Neural progenitor cell (in vitro differentiated cells): ENCODE measurements at places on chromosomes 6 and 20. TPM values are rescaled to one million over a fixed set of nuclear protein-coding genes. Genes with fewer than 3 reads are reported as not detected.

Gene TFAP2D
- total RNA-seq: not detected in 2 replicates

Gene PRRT1
- 0.40 TPM in 1 of 2 replicates, not detected in the other for total RNA-seq

Gene ATP6V1G2
- total RNA-seq: 6.8 and 8.8 TPM in 2 replicates

Gene SLPI
- not detected in 2 replicates for total RNA-seq

DNA sequence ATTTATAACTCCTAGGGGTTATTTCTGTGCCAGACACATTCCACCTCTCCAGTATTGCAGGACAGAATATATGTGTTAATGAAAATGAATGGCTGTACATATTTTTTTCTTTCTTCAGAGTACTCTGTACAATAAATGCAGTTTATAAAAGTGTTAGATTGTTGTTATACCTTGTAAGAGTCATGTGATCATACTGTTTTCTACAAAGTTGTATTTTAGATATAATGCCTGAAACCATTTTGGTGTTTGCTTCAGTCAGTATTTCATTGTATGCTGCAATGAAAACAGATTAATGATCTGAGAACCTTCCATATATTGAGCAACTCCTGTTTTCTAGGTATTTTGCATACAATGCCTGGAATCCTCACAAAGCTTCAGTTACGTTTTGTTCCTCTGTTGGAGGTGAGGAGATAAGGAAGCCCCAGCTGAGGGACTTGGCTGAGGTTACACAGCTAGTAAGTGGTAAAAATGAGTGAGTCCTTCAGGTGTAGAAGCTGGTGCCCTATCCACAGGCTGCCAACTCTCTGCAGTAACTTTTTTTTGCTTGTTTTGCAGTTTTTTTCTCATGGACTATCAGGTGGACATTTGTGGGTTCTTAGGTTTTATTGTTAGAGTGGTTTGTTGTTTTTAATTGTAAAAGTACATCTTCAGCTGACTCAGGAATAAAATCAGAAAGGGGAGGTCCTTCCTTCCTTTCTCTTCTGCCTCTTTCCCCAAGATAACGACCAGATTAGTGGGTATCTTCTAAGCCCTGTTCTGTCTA is 11.6 kb downstream of the PDCD2 start:
- no peaks in the 10 kb centered on the region for H3K4me1 ChIP-seq
- no peak for DNase-seq
- H3K4me3 ChIP-seq: no peak overlapping the region
- no peak overlapping the region for H3K27ac ChIP-seq
- no peaks in the 10 kb centered on the region for H3K27me3 ChIP-seq
- H3K36me3 ChIP-seq: peaks cover 8% of the 10 kb centered on the region

Gene LCA5
- 10.7 and 13.2 TPM in 2 replicates for total RNA-seq

GRCh38 chr20:41316051-41316450 is 1.5 kb downstream of the ZHX3 start:
- DNase-seq: no peak
- H3K36me3 ChIP-seq: no peaks in the 10 kb centered on the region
- peaks cover 14% of the 10 kb centered on the region for H3K27me3 ChIP-seq
- H3K4me1 ChIP-seq: peaks cover 3% of the 10 kb centered on the region
- H3K4me3 ChIP-seq: no peak overlapping the region

DNA sequence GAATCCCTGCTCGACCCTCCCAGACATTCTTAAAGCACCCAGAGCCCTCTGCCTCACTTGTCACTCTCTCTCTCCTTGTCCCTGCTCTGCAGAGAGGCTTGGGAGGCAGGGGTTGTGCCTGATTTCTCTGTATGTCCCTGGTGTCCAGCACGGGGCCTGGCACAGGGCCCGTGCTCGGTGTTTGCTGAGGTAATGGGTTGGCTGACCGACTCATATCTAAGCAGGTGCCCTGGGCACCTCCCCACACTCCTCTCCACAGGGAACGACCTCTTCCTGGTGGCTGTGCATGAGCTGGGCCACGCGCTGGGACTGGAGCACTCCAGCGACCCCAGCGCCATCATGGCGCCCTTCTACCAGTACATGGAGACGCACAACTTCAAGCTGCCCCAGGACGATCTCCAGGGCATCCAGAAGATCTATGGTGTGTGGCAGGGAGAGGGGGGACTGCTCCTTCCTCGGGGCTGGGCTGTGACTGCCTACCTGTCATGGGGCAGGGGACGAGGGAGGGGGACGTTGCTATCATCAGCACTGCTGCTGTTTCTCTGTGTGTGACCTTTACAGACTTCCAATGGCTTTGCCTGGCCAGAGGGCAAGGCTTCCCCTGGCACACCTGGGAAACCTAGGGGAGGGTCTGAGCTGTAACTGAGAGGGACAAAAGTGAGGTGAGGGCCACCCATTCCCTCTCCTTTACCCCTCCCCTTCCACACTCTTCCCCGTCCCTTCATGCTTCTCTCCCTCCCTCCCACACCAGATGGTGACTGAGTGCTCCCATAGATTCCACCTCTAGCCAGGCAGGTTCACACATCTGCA is 14.2 kb downstream of the MMP24OS start:
- H3K4me1 ChIP-seq: peaks cover 48% of the 10 kb centered on the region
- no peaks in the 10 kb centered on the region for H3K36me3 ChIP-seq
- no peaks in the 10 kb centered on the region for H3K27me3 ChIP-seq
- peak overlapping the region; percentile 98 for H3K27ac ChIP-seq
- H3K4me3 ChIP-seq: peak overlapping the region; percentile 26
- DNase-seq: no peak

GRCh38 chr6:126285871-126286365 is 54.0 kb upstream of the CENPW start:
- H3K27ac ChIP-seq: no peak overlapping the region
- no peaks in the 10 kb centered on the region for H3K27me3 ChIP-seq
- no peaks in the 10 kb centered on the region for H3K36me3 ChIP-seq

DNA sequence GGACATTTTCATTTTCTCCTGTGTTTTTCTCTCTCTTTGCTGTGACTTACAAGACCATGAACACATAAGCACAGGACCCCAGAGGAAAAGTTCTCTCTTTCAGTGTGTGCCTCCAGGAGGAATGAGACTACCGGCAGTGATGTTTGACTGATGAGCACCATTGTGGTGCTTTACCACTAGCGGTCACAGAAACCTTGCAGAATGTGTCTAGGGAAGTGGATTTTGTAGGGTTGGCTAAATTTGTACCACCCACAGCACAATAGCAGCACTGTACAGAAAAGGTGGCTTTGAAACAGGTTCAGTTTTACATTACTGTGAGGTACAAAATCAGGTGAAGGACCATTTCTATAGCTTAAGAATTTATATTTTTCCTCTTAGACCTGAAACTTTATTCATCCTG is 301.9 kb upstream of the SUPT3H start:
- DNase-seq: no peak
- H3K27me3 ChIP-seq: no peaks in the 10 kb centered on the region
- H3K4me1 ChIP-seq: no peaks in the 10 kb centered on the region
- H3K36me3 ChIP-seq: no peaks in the 10 kb centered on the region
- no peak overlapping the region for H3K27ac ChIP-seq

DNA sequence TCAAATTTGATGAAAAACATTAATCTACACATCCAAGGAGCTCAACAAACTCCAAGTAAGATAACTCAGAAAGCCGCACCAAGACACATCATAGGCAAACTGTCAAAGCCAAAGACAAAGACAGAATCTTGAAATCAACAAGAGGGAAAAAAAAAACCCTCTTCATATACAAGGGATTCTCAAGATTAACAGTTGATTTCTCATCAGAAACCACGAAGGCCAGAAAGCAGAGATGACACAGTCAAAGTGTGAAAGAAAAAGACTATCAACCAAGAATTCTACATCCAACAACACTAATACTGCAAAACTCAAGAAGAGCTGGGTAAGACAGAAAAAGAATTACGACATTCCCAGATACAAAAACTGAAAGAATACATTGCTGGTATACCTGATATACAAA is 73.8 kb downstream of the CDK19 start:
- H3K36me3 ChIP-seq: peaks cover 31% of the 10 kb centered on the region
- H3K27me3 ChIP-seq: no peaks in the 10 kb centered on the region
- no peaks in the 10 kb centered on the region for H3K4me1 ChIP-seq
- no peak overlapping the region for H3K27ac ChIP-seq
- DNase-seq: no peak

DNA sequence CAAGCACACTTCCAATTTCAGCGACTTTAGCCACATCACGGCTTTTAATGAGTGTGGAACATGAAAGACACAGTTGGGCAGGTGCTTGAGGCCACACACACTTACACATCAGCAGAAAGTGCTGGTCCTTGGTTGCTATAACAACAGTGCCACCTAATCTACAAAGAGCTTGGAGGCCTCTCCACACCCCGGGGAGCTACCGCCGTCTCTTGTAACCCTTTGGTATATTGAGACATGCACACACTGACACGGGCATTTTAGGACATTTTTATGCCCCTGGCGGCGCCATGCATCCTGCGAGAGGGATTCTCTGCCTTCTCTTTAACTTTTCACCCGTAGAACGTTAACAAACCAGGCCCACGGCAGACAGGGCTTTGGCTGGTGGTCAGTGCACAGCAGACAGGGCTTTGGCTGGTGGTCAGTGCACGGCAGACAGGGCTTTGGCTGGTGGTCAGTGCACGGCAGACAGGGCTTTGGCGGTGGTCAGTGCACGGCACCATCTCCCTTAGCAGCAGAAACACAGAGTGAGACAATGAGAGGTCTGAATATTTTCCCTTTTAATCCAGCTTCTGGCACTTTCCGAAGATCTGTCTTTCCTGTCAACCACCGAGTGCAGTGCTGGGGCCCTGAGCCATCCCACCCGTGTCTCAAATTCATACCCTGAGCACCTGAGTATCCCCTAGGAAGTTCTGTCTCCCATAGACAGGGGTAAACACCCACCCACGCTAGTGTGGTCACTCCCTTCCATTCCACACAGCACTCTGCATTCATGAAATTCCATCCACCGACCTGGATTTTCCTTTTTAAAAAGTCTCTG is 116.6 kb upstream of the RPS6KA2 start:
- no peak overlapping the region for H3K27ac ChIP-seq
- no peaks in the 10 kb centered on the region for H3K27me3 ChIP-seq
- H3K4me1 ChIP-seq: peaks cover 19% of the 10 kb centered on the region
- no peaks in the 10 kb centered on the region for H3K36me3 ChIP-seq
- no peak overlapping the region for H3K4me3 ChIP-seq
